Stimulated activated CD4-positive, alpha-beta T cell treated with anti-CD3 and anti-CD28 coated beads, Interleukin-2, amount 100 ng/mL, for 48 hours (primary cell): ENCODE measurements at places on chromosomes 3 and 15.

DNA sequence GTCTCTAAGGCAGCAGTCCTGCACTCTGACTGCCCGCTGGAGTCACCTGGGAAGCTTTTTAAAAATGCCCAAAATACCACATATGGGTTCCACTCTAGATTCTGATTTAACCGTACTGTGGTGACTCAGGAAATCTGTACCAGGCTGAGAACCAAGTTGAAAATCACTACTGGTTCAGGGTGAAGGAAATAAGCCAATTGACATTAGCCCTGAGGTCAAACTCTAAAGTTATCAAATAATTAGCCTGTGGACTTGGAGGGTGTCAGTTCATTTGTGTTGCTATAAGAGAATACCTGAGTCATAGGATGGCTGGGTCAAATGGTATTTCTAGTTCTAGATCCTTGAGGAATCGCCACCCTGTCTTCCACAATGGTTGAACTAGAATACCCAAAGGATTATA, 321.7 kb upstream of the ROPN1 start:
- no peak for DNase-seq

- DNase-seq, result no peak
Measured at GRCh38 chr3:89227218-89227617, 119.8 kb downstream of the EPHA3 start.

- no peak for DNase-seq
Measured at GRCh38 chr3:33392703-33393125, 47.5 kb downstream of the UBP1 start.

GRCh38 chr15:39581793-39582285, 960 bp downstream of the THBS1 start:
- no peak for DNase-seq

- no peak for DNase-seq
Measured at GRCh38 chr3:14156201-14156600, 22.2 kb downstream of the XPC start.

- peak; percentile 3 for DNase-seq
Measured at GRCh38 chr3:167740961-167741587, 5.6 kb downstream of the SERPINI1 start.

DNA sequence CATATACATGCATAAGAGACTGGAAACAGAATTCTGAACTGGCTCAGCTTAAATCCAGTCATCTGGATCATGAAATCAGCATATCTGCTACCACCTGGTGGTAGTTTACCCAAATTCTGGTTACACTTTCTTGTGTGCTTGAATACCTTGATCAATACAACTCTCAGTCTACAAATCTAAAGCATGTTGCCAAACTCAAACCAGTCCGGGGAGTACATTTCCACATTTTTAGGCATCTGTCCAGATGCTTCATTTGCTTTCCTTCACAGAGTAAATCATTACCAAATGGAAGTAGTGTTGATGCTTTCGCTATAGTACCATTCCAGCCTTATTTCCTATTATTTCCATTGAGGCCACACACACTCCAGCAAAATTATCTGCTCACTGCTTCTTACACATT, 126.4 kb downstream of the P2RY1 start:
- no peak for DNase-seq

- DNase-seq, result no peak
Measured at GRCh38 chr3:23831517-23832394, 26.0 kb downstream of the UBE2E1 start.

GRCh38 chr15:70356919-70357318, 259.2 kb upstream of the TLE3 start:
- no peak for DNase-seq

- DNase-seq, result no peak
Measured at GRCh38 chr3:132445817-132446216, 28.5 kb downstream of the DNAJC13 start.

DNA sequence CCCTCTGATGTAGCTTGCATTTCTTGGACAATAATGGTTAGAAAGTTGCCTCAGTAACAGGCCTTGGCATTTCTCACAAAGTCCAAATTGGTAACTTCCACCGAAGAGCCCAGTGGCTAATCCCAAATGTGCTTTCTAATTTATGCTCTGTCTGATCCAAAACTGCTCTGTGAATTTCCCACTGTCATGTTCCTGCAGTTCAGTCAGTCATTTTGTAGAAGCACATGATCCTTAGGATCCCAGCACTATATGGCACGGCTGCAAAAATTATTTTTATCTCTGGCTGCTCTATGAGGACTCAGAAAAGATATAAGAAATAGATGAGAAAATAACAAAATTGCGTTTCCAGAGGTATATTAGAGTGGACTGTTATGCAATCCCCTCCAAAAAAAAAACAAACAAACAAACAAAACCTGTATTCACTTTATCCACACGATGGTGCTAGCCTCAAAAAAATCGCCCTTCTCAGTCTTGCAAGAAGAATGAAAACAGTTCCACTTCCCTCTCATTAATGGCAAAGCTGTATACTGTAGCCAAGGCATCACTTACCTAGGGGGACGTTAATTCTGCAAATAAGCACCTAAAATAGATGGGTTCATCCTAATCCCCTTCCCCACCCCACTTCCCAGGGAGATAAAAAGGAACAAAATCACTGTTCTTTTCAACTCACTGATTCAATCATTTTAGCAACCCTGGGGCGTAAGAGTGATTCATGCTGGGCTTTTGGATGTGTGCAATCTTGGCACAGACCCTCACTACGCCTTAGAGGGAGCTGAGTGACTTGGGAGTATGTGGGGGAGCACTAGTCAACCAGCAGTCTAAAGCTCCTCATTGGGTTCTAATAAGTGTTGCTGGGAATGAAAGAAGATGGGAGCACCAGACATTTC, 61.3 kb downstream of the TMCO5A start:
- no peak for DNase-seq

- no peak for DNase-seq
Measured at GRCh38 chr15:69652751-69653305, 200.2 kb downstream of the RPLP1 start.

DNA sequence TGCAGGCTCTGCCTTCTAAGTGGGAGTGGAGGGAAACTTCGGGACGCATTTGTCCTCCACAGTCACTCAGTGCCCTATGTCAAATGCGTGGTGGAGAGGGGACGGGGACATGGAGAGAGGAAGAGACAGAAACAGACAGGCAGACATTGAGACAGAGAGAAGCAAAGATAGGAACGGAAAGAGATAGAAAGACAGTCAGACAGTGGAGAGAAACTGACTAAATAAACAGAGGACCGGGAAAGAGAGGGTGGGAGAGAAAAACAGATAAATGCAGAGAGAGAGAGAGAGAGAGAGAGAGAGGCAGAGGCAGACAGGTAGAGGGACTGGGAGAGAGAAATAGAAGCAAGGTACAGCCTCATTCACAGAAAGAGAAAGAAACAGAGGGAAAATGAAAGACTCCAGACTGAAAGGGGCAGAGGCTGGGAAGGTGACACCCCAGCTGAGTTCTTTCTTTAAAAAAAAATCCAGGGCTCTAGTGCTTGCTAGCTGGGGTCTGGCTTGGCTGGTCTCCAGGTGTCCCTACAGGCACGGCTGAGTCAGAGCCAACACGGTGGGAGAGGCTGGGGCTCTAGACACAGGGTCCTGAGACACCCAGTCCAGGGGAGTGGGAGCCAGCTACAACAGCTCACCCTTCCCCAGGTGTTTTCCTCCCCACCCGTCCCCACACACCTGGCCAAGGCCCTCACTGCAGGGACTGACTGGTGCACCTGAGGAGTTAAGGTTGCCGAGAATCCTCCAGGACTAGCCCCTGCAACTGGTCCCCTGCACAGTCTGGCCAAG, 506.1 kb upstream of the PROK2 start:
- no peak for DNase-seq

DNA sequence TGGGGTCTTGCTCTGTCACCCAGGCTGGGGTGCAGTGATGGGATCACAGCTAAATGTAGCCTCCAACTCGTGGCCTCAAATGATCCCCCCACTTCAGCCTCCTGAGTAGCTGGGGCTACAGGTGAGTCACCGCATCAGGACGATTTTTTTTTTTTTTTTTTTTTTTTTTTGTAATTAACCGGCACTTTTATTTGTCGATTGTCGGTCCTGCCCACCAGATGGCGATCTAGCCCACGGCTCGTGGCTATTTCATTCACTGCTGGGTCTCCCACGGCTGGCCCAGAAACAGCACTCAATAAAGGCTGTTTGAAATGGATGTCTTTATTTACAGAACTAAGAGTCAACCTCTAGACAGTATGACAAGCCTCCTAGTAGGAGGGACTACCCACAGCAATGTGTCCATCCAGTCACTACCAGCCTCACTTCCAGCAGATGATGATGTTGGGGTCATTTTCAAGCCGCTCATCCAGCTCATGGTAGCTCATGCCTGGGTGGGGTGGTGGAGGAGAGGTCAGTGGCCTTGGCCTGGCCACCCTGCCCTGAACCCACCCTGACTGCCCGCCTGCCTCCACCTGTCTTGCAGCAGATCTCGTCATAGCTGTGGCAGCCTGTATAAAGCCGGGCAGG, 1.8 kb upstream of the ZMYND10 start:
- DNase-seq, result peak; percentile 61
